ENCODE measurements at places on chromosomes 16 and 17.
A peak's percentile ranks its signal among the peaks of the same experiment; 100 is the strongest.

DNA sequence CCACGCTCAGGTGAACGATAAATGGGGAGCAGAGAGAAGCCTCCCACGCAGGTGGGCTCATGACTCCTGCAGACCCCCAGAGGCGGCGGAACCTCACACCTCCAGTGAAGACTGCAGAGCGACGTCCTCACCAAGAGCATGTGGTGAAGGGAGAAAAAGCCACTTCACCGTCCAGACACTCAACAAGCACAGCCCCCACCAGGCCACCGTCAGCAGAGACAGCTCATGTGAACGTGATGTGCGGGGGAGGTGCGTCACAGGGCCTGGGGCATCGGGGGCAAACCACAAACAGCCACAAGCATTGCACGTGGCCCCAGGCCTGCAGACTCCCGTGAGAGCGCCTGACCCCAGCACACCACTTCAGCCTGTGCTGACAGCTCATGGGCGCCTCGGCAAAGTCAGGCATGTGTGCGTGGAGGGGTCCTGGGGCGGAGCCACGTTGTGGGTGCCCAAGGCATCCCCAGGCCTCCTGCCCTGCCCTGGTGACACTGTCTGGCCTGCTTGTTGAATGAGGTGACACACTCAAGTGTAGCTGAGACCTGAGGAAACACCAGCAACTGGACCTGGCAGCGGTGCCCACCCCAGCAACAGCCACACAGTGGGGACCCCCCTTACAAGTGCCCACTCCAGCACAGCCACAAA, 19.0 kb downstream of the LMF1 start:
- DNase-seq: no peak

DNA sequence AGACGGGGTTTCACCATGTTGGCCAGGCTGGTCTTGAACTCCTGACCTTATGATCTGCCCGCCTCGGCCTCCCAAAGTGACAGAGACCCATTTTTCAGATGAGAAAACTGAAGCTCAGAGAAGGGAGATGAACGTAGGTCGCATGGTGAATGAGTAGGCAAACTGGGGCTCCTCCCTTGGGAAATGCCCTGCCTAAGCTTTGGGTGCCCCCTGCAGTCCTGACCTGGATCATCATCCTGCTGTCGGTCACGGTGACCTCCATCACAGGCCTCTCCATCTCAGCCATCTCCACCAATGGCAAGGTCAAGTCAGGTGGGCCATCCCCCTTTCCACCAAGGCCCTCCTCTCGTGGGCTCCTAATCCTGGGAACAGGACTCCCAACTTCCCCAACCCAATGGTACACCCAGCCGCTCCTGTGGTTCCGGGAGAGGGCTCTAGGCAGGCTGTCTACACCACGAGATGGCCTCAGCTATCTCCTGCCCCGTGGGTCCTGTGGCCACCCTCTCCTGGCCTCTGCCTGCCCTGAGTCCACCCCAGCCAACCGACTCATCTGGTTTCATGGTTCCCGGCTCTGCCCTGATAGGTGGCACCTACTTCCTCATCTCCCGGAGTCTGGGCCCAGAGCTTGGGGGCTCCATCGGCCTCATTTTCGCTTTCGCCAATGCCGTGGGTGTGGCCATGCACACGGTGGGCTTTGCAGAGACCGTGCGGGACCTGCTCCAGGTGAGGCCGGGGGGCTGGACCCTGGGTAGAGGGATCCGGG, 4.7 kb downstream of the SLC12A3 start:
- DNase-seq: peak; percentile 59

GRCh38 chr17:48352630-48353029, 77.4 kb downstream of the SKAP1 start:
- no peak for DNase-seq

GRCh38 chr16:1105888-1106620, 10.0 kb upstream of the C1QTNF8 start:
- peak; percentile 88 for DNase-seq

DNA sequence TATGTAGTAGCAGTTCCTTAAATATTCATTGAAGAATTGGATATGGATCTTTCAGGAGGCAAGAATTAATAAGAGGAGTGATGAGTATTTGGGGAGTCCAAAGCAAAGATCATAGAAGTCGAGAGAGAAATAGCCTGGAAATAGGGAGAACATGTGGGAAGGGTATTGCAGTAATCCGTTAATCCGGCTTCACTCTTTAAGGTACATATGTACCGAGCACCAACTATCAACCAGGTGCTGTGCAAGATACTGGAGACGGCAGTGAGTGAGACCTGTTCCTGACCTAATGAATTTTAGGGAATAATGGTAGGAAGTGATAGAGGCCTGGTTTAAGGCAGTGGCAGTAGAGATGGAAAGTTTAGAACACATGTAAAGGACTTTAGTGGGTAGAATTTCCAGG, 1.1 kb downstream of the ELP5 start:
- no peak for DNase-seq
